ENCODE measurements at places on chromosomes 1 and 21.
A peak's percentile ranks its signal among the peaks of the same experiment; 100 is the strongest.

GRCh38 chr1:186374303-186375151 lies 526 bp downstream of the TPR start:
- no peak for DNase-seq

DNA sequence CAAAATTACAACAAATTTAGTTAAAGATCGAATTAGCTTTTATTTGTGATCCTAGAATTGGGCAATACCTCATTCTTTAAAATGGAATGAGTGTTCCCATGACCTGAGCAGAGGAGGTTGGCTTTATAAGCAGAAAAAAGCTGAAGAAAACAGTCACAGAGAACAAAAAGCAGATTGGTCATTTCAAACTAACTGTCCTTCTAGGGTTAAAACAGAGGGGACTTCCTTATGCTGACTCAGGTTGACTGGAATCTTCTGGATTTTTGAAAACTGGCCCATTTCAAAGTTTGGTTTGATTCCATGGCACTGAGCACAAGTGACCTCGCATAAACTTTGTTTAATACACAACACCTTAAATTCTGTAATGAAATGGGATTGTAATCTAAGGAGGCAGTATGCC lies 17.6 kb downstream of the NFASC start:
- no peak for DNase-seq

DNA sequence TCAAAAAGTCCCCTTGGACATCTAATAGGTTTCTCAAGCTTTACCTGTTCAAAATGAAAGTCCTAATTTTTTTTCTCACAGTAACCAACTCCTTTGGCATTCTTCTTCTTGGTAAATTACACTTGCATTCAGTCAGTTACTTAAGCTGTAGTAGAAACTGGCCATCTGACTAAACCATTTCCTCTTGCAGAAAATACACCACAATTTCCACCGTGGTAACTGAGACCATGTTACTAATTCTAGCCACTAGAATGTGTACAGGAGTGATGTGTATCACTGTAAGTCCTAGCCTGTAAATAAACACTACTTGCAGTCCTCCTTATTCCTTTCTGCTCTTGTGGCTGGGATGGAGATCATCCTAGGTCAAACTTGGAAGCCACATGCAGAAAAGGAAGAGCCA lies 965.4 kb upstream of the TMPRSS15 start:
- no peak for DNase-seq

DNA sequence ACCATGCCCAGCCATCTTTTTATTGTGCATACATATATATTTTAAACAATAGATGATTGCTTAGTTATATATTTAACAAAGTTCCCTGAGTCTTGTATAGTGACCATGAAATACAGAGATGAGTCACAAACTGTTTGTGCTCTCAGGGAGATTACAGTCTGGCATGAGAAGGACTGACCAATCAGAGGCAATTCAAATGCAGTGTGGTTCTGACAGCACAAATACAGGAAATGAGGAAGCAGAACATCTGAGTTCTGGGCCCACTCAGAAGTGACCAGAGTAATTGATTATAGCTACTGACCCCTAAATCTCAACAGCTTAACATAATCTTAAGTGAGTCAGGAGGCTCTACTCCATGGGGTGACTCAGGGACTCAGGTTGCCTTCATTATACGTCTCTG lies 534.5 kb downstream of the OMA1 start:
- DNase-seq: no peak

DNA sequence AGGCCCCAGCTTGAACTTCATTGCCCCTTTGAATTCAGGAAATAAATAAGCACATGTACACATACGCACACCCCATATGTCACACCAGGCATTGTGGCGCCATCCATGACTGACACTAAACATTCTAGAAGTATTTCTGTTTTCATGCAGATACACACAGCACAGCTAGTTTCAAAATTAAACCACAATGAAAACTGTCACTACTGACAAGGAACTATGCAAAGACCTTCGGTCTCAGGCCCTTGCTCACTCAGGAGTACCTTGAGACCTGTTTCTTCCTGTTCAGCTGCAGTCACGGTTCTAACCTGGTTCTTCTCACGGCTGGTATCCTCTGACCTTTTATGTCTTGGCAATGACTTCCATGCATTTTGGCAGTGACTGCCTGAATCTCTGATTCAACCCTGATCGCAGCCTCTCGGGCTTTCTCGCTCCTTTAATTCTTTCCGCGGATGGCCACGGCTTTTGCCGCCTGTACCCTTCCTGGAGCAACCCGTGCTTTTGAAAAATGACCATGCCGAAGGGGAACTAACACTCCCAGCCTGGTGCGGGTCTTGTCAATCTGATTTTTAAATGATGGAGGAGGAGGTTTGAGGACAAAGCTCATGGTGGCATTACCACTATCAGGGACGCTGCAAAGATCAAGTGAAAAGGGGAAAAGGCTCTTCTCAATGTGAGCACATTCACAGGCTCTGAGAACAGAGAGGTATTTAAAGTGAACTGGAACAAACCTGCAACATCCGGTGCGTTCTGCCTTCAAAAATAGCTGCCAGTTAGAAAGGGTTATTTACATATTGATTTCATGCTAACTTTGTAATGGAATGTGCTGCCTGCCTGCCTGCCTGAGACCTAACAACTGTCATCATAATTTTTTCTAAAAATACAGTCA lies 384.6 kb downstream of the RRAGC start:
- no peak for DNase-seq

DNA sequence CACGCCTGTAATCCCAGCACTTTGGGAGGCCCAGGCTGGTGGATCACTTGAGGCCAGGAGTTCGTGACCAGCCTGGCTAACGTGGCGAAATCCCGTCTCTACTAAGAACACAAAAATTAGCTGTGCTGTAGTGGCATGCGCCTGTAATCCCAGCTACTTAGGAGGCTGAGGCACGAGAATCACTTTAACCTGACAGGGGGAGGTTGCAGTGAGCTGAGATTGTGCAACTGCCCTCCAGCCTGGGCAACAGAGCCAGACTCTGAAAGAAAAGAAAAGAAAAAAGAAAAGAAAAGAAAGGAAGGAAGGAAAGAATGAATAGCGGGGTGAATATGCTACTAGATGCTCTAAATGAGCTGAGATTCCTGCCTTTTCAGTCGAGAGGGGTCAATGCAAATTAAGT lies 7.1 kb downstream of the GFI1 start:
- DNase-seq: no peak

- no peak for DNase-seq
These were observed 14.7 kb upstream of the IL24 start for GRCh38 chr1:206882555-206882954.

- DNase-seq: no peak
These were observed 1.6 kb downstream of the SMPDL3B start for GRCh38 chr1:27936370-27936769.

- DNase-seq: no peak
These were observed 19.3 kb downstream of the TP73 start for GRCh38 chr1:3671371-3672180.

DNA sequence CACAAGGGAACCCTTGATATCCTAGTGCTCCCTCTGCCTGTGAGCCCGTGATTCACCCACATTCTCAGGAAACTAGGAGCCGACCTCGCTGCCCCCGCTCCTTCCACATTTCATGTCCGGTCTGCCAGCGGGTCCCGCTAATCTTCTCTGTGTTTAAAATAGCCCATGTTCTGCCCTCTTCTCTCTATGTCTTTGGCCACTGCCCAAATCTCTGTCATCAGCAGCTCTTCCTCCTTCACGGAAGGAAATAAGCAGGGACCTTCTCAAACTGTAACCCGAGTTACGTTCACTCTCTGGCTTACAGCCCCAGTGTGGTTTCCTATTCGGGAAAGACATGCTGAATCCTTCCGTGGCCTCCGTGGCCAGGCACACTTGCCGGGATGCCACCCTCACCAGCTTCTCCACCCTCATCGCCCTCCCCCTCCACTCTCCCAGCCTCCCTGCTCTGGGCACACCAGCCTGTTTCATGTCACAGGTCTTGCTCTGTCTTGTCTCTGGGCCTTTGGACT lies 21.1 kb upstream of the UBXN10 start:
- no peak for DNase-seq

GRCh38 chr1:246128494-246129069 lies 378.5 kb downstream of the SMYD3 start:
- DNase-seq: no peak

- no peak for DNase-seq
These were observed 1.4 kb upstream of the IGSF8 start for GRCh38 chr1:160099716-160100375.

GRCh38 chr21:41866274-41866809 lies 12.8 kb downstream of the PRDM15 start:
- DNase-seq: no peak

DNA sequence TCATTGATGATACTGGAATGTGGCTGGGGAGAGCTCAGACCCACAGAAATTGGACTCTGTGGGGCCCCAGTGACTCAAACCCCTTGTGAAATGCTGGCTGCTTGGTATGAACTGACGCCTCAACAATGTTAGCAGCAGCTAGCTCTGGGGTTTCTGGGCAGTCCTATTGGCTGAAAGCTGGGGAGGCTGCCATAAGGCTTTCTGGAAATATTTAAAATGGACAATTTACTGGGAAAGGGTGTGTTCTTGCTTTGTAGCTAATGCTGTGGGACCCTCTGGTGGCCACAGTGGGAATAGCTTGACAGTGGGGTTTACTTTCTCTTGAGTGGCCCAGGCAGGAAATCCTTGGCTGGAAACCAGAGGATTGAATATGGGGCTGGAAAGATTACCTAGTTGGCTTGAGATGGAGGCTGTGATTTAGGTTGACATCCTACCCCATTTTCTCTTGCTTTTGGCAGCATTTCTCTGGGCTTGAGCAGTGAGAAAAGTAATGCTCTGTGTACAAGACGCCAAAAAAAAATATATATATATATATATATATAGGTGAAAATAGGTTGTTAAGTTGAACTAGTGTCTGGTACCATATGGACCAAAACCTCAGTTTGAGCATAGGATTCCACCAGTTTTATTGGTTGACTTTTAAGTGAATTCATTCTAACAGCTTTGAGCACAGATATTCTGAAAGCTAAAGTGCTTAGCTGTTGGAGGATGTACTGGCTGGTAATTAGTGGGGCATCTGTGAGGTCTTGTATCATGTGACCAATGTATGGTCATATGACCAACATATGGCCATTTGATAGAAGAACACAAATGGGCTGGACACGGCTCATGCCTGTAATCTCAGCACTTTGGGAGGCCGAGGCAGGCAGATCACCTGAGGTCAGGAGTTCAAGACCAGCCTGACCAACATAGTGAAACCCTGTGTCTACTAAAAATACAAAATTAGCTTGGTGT lies 8.2 kb upstream of the S100A10 start:
- DNase-seq: peak; percentile 46

- no peak for DNase-seq
These were observed 3.1 kb downstream of the ADAMTSL4 start for GRCh38 chr1:150552128-150552910.

DNA sequence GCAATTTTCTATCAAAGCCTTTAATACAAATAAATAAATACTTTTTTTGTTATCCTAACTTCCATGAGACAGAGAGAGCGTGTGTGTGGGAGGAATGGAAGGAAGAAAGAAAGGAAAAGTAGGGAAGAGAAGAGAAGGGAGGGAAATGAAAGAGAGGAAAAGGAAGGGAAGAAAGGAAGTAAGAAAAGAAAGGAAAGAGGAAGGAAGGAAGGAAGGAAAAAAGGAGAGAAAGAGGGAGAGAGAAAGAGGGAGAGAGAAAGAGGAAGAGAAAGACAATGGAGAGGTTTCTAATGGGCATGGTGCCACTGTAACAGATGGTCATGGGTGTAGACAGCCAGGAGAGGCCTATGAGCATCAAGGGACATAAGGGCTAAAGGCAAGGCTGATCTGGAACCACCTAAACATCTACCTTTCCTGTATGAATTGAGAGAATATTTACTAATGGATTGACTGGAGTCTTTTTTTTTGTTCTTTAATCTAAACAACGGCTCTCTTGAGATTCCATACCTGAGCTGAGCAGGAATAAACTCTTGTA lies 234.9 kb downstream of the PTPRC start:
- DNase-seq: no peak

DNA sequence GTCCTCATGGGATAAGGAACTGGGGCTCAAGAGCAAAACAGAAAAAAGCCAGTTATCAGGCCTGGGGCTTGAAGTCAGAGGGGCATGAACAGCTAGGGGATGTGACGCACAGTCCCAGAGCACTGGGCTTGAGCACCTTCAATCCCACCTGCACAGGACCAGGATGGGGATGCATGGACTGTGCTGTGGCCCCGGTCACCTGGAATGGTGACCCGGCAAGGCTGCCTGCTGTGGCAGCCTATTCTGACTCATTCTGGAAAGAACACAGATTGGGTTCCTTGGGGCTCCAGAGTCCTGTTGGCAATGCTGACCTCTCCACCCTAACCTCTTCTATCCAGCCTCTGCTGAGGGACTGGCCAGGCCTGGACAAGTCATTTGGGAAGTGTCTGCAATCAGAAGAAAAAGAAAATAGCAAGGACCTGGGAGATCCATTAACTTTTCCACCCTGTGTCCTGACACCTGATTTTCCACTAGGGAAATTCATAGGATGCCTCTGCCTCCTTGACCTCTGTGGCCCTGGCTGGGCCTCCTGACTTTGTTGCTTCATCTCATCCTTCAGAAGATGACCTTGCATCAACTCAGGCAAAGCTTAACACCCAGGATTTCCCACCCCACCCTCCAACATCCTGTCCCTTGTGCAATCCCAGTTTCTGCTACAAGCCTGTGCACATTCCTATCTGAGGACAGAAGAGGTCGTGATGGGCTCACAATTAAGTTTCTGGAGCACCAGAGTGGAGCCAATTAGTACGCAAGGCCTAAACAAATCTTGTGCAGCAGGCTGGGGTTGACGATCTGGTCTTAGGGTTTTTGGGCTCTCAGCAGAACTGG lies 17.9 kb upstream of the FMOD start:
- no peak for DNase-seq

DNA sequence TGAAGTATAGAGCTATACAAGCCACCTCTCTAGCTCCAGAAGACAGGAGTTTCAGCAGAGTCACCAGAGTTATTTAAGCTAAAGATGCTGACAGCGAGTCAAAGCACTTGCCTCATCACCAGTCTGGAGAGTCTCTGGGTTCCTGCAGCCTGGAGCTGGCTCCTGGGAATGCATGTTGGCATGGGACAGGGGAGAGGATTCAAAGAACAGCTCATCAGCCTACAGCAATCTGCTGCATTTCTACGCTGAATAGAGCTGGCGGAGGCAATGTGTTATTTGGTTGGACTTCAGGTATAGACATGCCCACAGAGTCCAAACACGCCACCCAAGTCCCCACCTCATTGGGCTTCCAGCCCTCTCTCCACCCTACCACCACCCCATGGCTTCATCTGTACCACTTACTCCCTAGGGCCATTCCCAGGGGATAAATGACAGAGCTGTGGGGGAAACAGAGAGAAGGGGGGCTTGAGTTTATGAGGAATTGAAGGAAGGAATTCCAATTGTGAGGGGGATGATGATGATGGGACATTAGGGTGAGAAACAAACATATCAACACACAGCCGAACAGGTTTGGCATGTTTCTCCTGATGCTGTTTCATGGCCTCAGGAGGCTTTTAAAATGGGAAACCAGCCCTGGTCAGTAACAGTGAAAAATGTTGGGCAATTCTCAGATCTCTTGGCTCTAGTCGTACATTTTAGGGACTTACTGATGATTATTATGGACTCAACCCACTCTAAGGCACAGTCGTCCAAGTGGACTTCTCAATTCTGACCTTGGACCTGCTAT lies 58.4 kb downstream of the PLEKHA6 start:
- DNase-seq: no peak
